NCI-H2227 treated with DMSO at 0.1 percent for 48 hours (cell line): ENCODE measurements at places on chromosomes 11 and 22.

DNA sequence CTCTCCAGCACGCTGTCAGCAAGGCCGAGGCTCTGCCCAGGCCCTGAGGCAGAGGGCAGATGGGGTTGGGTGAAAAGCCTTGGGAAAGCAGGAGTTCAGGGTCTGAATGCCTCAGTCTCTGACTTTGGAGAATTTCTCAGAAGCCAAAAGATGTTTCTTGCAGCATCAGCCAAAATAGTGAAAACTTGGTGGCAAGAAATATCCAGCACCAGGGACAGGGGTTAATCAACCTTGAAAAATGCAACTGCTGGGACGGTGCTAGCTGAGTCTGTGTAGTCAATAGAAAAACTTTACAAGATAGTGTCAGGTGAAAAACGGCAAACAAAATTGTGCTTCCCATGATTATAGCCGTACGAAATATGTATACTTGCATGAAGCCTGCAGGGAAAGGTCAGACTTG lies 1.4 kb upstream of the ABCC8 start:
- no peak for DNase-seq

DNA sequence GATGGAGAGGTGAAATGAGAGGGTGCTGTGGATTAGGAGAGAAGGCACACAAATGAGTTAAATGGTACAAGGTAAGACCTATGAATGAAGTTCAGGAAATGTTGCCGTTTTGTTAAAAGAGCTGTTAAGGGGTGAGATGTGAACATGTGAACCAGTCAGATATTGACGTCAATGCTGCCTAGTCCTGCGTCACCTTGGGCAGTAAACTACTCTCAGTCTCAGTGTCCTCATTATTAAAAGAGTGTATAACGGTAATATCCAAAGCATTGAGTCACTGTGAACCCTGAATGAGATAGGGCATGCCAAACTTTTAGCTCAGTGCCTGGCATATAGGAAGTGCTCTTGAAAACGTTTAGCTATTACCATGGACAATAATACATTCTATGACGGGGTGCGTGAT lies 32.4 kb upstream of the SORL1-AS1 start:
- DNase-seq: no peak

- DNase-seq: no peak
Observed at GRCh38 chr11:126392633-126393013, 37.1 kb downstream of the ST3GAL4 start.

- peak; percentile 47 for DNase-seq
Observed at GRCh38 chr11:21289686-21290085, 620.3 kb downstream of the NELL1 start.

- DNase-seq: no peak
Observed at GRCh38 chr11:111351374-111352055, 27.6 kb downstream of the POU2AF1 start.

GRCh38 chr11:83046621-83047172 lies 25.0 kb downstream of the RAB30 start:
- DNase-seq: no peak

DNA sequence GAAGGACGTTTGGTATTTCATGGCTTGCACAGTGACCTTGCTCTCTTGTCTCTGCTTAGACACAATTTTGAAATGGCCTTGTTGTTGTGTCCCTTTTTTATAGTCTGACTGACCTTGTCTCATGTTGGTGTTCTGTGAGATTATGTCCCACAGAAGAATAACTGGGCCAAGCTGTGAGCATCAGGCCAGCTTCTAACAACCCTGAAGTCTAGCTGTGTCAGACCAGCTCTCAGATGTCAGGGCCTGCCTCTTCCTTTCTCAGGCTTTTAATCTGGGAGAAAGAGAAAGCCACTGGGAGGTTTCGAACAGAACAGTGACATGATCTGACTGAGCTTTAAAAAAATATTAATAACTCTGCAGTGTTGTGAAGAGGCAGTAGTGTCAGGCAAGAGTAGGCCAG lies 2.0 kb upstream of the UEVLD start:
- no peak for DNase-seq

- no peak for DNase-seq
Observed at GRCh38 chr22:47445716-47446290, 683.4 kb downstream of the TBC1D22A start.

- DNase-seq: peak; percentile 8
Observed at GRCh38 chr22:27022896-27023361, 365.5 kb downstream of the MIAT start.

DNA sequence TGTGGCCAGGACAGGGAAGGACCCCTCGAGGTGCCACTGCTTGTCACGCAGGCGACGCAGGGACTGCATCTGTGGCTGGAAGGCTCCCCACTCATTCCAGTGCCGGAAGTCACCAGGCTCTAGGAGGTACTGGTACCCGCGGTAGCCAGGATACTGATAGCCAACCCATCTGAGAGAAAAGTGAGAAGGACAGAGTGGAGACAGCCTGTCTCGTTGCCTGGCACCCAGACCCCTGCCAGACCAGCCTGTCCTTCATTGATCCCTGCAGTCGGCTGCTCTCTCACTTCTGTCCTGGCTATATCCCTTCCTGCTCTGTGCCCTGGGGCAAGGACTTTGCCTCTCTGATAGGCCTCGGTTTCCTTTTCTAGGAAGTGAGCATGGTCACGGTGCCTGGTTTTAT lies 9.6 kb upstream of the TPST2 start:
- DNase-seq: no peak

GRCh38 chr11:67079065-67079705 lies 22.5 kb downstream of the RHOD start:
- no peak for DNase-seq

- DNase-seq: no peak
Observed at GRCh38 chr11:112615238-112615637, 346.0 kb upstream of the NCAM1 start.

DNA sequence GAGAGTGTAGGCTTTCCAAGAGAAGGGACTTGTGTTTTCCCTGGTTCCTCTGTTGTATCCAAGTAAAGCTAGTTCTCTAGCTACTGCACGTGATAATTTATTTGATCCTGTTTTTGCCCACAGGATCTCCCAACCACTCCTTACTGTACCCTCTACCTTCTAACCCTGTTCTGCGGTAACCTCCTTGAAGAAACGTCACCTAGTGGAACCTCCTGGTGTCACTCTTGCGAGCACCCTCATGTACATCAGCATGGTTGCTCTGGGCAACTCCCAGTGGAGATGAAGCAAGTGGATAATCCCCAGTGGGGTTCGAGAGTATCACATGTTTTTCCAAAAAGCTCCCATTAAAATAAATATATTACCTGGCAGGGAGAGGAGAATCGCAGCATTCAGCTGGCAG lies 108.9 kb upstream of the CLMP start:
- DNase-seq: no peak

DNA sequence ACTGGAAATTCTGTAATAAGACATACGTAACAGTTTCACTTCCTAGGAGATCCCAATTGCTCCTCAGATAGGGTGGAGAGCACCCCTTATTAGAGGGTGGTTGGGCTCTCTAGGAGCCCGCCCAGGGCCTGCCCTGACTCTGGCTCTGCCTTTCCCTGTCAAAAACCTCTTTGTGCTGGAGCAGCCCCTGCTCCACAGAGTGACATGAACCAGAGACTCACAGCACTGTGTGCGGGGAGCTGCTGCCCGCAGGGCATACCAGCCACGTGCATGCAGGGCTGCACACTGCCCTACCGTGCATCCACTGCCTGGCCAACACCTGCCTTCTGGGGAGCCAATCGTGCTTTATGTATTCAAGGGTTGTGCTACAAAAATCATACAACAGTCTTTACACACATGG lies 24.3 kb downstream of the KCNQ1OT1 start:
- DNase-seq: no peak

GRCh38 chr22:35315855-35316745 lies 16.4 kb downstream of the TOM1 start:
- no peak for DNase-seq

- no peak for DNase-seq
Observed at GRCh38 chr22:49420651-49421050, 407.0 kb downstream of the BRD1 start.

- DNase-seq: no peak
Observed at GRCh38 chr22:45579806-45580725, 77.4 kb downstream of the FBLN1 start.

DNA sequence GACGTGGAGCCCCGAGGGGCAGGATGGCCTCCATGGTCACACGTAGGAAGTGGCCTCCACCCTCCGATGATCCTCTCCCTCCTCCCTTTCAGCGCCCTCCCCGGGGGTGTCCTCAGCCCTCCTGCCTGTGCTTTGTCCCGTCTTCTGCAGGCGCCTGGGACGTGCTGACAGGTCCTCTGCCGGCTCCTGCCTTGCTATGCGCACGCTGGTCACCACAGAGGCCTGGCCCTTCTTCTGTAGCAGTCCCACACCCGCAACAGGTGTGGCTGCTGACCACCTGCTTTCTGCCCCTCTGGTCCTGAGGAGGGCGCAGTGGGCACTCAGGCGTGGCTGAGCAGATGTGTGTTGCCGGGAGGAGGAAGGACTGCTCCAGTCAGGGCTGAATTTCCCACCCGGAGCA lies 27.7 kb upstream of the PPP6R3 start:
- DNase-seq: no peak

GRCh38 chr11:104275992-104276391 lies 112.0 kb upstream of the PDGFD start:
- DNase-seq: no peak

DNA sequence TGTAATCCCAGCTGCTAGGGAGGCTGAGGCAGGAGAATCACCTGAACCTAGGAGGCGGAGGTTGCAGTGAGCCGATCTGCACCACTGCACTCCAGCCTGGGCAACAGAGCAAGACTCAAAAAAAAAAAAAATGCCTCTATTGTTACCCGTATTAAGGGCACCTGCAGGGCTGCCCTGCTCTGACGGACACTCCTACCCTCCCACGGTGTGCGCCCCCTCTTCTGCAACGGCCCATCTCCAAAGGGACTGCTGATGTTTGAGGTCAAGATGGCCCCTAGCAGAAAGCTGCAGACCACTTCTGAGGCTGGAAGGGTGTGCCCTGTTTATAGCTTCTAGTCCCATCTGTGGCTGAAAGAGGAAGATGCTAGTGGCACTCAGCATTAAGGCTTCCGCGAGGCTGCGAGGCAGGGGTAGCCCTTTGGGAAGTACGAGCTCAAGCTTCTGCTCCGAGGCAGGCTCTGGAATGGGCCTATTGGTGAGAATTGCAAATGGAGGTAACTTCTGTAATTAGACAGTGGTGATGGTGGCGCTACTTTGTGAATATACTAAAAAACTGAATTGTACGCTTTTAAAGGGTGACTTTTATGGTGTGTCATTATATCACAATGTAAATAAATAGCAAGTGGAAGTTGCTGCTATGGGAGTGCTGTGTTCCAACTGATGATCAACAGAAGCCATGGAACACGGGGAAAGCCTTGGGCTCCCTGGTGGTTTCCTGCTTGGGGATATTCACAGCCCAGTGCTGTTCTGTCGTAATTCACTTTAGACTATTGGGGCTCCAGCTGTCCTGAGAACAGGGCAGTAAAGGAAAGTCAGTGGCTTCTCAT lies 24.3 kb downstream of the ARFGAP2 start:
- DNase-seq: no peak

DNA sequence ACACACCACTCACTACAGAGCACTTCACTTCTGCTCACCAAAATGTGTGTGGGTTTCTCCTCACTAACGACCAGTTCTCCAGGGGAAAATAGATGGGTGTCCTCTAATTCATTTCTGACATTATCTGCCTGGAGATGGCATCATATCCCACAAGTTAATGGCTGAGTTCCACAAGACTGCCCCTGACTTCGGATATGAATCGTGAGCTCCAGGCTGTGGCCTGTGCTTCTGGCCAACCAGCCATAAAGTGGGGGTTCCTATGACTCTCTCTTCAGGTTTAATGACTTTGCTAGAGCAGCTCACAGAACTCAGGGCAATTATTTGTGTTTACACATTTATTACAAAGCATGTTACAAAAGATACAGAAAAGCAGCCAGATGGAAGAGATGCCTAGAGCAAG lies 113.0 kb upstream of the SYT13 start:
- DNase-seq: no peak

- DNase-seq: no peak
Observed at GRCh38 chr11:76600124-76600655, 70.4 kb downstream of the LRRC32 start.

GRCh38 chr22:44186121-44186510 lies 5.4 kb downstream of the PARVG start:
- DNase-seq: no peak

GRCh38 chr11:66951135-66951534 lies 7.0 kb downstream of the PC start:
- no peak for DNase-seq

- no peak for DNase-seq
Observed at GRCh38 chr11:111855506-111855905, 15.9 kb downstream of the ALG9 start.

GRCh38 chr11:30326906-30327305 lies 4.0 kb downstream of the ARL14EP start:
- no peak for DNase-seq

GRCh38 chr22:20013382-20013871 lies 3.2 kb downstream of the ARVCF start:
- peak; percentile 67 for DNase-seq

GRCh38 chr22:36512991-36513390 lies 6.2 kb upstream of the FOXRED2 start:
- no peak for DNase-seq

- no peak for DNase-seq
Observed at GRCh38 chr11:61959114-61959513, 8.3 kb downstream of the FTH1 start.

GRCh38 chr11:92993004-92993403 lies 23.6 kb downstream of the MTNR1B start:
- no peak for DNase-seq

DNA sequence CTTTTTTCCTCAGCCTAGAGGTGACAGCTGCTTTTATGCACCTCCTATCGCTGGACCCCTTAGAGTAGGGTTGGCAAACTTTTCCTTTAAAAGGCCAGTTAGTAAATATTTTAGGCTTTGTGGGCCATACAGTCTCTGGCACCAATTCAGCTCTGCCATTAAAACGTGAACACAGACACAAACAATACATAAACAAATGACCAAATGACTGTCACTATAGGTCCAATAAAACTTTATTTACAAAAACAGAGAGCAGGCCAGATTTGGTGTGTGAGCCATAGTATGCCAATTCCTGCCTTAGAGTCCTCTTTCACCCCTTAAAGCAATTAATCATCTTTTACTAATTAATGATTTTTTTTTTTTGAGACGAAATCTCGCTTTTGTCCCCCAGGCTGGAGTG lies 61.1 kb upstream of the RPS13 start:
- no peak for DNase-seq

- DNase-seq: no peak
Observed at GRCh38 chr11:66557733-66558326, 10.6 kb downstream of the CTSF start.

GRCh38 chr22:30262917-30263741 lies 3.5 kb downstream of the OSM start:
- peak; percentile 57 for DNase-seq

- no peak for DNase-seq
Observed at GRCh38 chr11:115357066-115357465, 147.1 kb downstream of the CADM1 start.
